ENCODE measurements at places on chromosomes 4 and X.

DNA sequence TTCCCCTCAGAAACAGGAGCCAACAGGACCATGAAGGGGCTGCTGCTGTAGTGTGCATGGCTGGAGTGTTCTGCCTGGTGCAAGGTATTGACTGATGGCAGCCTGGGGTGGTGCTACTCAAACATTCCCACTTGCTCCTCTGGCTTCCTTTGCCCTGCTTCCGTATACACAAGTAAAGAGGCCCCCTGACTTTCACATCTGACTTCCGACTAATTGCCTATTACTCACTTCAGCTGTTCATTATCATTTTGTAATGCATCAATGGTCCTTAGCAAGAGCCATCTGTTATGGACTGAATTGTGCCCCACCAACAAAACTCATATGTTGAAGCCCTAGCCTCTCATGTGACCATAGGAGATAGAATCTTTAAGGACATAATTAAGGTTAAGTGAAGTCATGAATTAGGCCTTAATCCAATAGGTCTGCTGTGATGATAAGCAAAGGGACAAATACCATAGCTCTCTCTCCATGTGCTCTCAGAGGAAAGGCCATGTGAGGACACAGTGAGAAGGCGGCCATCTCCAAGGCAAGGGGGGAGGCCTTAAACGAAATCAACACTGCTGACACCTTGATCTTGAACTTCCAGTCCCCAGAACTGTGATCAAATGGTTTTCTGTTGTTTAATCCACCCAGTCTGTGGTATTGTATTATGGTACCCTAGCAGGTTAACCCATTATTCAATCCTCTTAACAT lies 122.5 kb upstream of the CLNK start:
- DNase-seq = no peak

DNA sequence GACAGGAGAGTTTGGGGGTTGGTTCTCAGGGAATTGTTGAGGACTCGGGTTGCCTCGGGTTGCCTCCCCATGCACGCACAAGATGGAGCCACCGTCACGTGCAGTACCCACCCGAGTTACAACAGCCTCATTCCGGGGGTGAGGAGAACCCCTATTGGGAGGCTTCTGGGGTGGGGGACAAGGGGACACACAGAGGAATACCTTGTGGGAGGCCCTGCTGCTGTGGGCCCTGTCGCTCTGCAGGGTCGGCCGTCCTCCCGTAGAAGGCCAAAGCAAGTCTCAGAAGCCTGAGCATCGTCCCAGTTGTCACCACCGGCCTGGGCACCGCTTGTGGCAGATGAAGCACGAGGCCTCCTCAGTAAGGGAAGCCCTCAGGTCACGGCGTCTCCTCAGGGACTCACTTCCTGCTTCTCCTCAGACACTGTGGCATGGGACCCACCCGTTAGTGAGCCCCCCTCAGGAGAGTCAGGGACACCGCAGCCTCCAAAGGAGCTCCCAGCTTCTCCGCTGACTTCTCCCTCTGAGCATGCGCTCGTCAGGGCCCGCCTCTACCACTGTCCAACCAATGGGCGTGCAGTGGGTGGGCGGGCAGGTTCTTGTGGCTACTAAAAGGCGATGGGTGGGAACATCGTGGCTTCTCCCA lies at the start of gene CT55:
Gene CT55 (minus strand): TSS at position 522 of the 643 bp plus-strand sequence. CDS start 227 bp downstream, at position 295.
- DNase-seq = no peak

- DNase-seq = no peak
These were observed 170.5 kb downstream of the PALLD start for GRCh38 chr4:168667376-168667775.

- DNase-seq = no peak
These were observed 69.3 kb downstream of the BTC start for GRCh38 chr4:74724979-74725378.

DNA sequence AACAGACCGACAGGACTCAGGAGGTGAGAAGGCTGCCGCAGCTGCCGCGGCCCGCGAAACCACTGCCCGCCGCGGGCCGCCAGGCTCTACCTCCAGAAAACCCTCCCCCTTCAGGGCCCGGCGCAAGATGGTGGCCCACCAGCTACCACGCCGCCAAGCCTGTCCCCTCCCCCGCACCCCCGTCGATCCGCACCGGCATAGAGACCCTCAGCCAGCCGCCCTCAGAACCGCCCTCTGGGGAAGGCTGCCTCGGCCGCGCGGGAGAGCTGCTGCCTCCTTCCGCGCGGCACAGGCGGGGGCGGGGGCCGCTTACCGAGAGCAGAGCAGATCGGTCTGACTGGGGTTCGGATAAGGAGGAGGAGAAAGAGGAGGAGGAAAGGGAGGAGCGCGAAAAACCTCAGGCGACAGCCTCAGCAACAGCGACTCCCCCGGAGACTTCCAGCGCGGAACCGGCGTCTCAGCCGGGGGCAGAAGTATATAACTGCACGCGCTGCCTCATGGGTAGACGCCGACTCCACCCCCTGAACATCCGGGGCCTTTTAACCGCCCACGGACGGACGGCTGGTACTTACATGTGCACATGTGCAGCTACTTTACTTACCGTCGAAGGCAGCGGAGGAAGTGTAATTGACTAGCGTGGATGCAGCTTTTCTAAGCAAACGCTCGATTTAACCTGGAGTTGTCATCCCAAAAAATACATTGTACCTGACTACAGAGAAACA lies at the start of gene ZNF280C:
Gene ZNF280C (minus strand): TSS at position 451 of the 722 bp plus-strand sequence. CDS start 8,450 bp downstream, outside the sequence.
- peak; percentile 74 for DNase-seq

DNA sequence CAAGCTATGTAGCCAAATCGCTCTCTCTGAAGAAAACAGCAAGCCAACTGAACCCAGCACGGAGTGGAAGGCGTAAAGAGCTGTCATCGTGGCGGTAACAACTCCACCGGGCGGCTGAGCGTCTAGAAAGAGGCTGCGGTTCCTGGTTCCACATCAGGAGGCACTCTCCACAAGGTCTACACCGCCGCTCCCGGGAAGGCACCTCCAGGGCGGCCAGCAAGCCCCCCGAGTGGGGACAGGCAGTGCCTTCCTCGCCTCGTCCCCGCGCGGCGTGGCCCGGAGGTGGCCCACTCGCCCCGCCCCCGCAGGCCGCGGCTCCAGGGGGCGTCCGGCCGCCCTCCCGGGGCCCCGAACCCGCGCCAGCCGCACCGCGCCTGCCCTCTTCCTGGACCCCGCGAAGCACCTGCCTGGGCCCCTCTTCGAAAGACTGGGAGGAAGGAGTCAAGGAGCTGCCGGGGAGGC lies 755 bp downstream of the KLHL8 start:
- DNase-seq = peak; percentile 89

DNA sequence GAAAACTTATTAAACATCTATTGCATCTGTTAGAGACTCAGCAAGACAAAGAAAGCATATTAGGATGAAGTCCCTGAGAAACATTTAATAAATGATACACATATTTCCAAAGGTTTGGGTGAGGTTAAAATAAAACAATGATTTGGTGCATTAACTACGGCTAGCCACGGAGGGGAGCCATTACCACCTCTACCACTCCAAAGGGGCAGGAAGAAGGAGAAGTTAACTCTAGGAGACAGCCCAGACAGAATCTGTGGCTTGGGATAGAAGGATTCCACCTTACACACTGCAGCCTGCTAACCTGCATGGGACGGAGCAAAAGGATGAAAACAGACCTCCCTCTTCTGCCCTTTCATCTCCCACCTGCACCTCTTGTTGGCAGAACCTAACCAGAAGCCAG lies 189.1 kb upstream of the C1QTNF7 start:
- DNase-seq = peak; percentile 4

All from posterior cingulate gyrus (tissue), 11 donors.